ENCODE measurements at places on chromosomes 16 and 17.

DNA sequence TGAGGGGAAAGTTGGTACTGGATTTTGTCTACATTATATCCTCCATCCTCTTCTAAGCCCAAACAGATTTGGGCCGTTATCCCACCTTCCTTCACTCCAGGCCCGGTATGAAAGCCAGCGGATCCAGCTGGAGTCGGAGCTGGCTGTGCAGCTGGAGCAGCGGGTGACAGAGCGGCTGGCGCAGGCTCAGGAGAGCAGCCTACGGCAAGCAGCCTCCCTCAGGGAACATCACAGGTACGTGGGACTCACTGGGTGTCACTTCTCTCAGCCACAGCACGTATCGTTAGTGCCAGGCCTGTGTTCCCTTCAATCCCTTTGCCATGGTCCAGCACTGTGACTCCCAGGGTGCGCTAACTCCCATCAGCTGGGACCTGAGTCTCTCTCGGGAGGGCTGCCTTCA lies 11.3 kb downstream of the CNTROB start:
- DNase-seq, result no peak

- DNase-seq, result no peak
These were observed 2.7 kb upstream of the SEPTIN12 start for GRCh38 chr16:4790871-4791270.

DNA sequence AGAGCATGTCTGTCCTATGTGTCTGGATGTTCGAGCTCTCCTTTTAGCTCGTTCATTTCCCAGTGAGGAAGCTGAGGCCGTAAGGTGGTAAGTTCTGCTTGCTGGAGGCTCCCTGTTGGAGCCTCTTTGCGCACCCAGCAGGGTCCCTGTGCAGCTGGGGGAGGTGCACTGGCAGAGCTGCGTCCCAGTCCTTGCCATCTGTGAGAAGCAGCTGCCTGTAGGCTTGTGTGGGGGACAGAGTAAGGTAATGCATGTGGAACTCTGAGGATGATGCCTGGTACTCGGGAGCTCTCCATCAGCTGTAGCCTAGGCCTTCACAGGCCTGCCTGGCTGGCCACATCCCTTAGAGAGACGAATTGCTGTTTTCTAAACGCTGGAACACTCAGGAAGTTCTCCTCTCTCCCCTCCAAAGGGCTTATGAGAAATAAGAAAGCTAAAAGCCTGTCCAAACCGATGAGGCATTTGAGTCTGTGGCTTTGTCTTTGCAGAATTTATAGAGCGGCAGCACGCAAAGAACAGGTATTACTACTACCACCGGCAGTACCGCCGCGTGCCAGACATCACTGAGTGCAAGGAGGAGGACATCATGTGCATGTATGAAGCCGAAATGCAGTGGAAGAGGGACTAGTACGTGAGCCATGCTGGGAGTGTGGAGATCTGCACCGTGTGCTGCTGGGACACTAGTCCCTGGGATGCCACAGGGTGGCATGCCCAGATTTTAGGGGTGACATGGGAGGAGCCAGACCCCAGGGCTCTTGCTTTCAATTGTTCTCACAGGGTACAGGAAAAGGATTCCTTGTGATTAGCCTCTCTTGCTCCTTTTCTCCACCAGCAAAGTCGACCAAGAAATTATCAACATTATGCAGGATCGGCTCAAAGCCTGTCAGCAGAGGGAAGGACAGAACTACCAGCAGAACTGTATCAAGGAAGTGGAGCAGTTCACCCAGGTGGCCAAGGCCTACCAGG lies 1.6 kb downstream of the NDUFB10 start:
- no peak for DNase-seq

DNA sequence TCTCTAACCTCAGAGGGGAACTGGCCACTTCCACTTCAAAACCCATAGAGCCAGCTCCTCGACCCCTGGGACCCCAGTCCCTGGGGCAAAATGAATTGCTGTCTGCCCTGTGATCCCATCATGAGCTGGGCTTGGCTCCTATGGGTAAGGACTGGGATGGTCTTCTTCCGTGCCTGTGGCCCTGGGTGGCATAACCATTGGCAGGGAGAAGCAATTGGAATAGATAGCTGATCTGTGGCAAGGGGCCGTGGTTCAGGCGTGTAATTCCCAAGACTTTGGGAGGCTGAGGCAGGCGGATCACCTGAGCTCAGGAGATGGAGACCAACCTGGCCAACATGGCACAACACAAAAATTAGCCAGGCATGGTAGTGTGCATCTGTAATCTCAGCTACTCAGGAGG lies 4.3 kb downstream of the SULT1A2 start:
- DNase-seq, result no peak
